ENCODE measurements at places on chromosomes 4 and X.

- no peak for DNase-seq
These were observed 39.3 kb downstream of the NHSL2 start for GRCh38 chrX:71949844-71950445.

DNA sequence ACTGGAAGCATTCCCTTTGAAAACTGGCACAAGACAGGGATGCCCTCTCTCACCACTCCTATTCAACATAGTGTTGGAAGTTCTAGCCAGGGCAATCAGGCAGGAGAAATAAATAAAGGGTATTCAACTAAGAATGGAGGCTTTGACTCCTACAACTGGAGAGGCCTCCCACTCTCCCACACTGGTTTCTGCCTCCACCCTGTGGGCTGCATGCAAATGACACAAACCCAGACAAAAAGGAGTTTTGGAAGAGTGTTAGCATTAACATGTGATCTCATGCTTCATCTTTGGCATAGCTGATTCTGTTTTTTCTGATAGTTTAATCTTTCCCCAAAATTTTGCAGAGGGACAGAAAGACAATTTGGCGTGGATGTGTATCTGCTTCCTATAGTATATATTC, 80.8 kb upstream of the IQCM start:
- DNase-seq: no peak

DNA sequence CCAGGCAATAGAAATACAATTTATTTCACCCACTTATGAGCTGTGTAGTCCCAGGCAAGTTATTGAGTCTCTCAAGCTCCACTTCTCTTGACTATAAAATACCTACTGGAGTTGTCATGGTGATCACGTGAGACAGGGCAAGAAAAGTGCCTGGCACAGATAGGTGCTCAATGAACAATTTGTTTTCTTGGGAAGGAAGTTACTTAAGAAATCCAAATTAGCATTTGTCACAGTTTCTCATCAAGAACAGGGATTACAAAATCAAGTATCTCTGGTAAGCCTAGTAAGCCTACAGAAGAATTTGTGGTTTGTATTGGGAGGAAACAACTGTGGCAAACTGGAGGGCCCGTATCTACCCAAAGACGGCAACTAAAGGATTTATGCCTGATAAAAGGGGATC, 37.5 kb upstream of the RASGEF1B start:
- no peak for DNase-seq

GRCh38 chr4:33722254-33722653, 2522.1 kb downstream of the ARAP2 start:
- no peak for DNase-seq

DNA sequence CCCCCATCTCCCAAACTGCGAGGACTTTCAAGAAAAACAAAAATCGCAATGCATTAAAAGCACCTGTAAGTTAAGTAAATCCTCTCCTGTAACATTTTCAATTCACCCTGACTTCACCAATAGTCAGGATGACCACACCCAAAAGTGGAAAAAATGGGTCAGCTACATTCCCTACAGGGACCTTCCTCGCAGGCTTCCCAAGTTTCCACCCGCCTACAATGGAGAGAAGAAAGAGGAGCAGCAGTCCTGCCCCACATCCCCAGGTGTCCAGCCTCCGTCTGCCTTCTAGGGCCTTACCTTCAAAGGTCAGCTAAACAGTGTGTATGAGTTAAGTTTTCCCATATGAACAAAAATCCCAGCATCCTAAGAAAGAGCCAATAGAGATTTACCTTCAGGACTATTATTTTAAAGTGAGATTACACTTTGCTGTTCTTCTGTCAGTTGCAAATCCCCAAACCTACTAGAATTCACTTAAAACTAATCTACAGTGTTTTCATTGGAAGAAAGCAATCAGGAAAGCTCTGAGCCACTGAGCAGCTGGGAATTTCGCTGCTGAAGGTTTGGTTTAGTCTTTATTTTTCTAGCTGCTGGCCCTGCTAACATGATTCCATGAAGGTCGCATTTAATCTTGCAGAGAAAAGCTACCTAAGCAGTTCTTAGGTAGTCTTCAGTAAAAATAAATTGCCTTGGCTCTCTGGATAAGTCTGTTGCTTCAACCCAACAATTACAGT, 12.5 kb downstream of the IRF2 start:
- no peak for DNase-seq

DNA sequence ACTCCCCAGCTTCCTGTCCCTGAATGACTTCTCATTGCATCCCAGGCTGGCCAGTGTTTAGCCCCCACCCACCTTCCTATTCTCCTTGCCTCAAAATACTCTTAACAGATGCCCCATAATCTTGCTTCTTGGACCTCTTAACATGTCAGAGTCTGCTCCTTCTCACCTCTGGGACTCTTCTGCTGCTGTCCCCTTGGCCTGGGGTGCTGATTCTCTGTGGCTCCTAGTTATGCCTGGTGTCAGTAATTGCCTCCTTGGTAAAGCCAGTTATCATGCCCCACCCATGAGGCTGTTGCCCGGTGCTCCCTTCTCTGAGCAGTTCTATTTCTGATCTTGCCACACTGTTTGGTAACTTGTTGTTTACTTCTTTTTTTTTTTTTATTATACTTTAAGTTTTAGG, 256.8 kb downstream of the STIM2 start:
- DNase-seq: no peak

Measured in effector CD4-positive, alpha-beta T cell (primary cell).